DND-41 (cell line): ENCODE measurements at places on chromosomes 5 and 9.

GRCh38 chr5:71681296-71681695 lies 37.8 kb upstream of the CARTPT start:
- DNase-seq = no peak
- no peak overlapping the region for H3K4me3 ChIP-seq
- H3K27me3 ChIP-seq = peaks cover 17% of the 10 kb centered on the region
- H3K4me1 ChIP-seq = no peaks in the 10 kb centered on the region
- H3K36me3 ChIP-seq = no peaks in the 10 kb centered on the region
- H3K27ac ChIP-seq = no peak overlapping the region

DNA sequence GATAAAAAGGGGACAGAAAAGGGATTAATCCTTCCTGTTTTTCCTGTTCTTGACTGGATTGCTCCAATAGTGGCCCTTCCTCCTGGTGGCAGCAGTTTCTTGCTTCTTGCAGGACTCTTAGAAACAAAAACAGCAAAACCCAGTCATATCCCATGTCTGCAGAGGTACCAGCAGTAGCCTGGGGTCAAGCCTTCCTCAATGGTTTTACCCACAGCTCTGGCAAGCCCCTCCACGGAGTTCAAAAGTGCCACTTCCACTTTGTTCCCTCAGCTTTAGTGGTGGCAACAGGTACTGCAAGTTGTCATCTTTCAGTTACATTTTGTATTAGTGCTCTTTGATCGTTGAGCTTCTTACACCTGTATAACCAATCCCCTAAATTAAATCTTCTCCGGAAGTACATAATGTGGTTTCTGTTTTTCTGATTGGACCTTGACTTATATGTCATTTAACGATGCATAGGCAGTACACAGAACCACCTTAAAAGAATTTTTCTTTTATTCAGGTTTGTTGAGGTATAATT lies 8.7 kb upstream of the RANBP6 start:
- H3K27me3 ChIP-seq = peaks cover 2% of the 10 kb centered on the region
- peak; percentile 19 for DNase-seq
- H3K27ac ChIP-seq = no peak overlapping the region

DNA sequence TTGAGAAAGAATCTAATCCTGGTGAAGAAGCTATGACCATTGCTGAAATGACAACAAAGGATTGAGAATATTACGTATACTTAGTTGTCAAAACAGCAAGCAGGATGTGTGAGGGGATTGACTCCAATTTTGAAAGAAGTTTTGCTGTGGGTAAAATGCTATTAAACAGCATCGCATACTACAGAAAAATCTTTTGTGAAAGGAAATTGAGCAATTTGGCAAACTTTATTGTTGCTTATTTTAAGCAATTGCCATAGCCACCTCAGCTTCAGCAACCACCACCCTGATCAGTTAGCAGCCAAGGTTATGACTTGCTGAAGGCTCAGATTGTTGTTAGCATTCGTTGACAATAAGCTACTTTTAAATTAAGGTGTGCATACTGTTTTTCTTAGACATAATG lies 22.5 kb upstream of the ARL14EPL start:
- no peak for DNase-seq
- H3K36me3 ChIP-seq = no peaks in the 10 kb centered on the region
- no peaks in the 10 kb centered on the region for H3K27me3 ChIP-seq
- no peaks in the 10 kb centered on the region for H3K4me1 ChIP-seq
- H3K4me3 ChIP-seq = no peak overlapping the region
- H3K27ac ChIP-seq = no peak overlapping the region

- no peaks in the 10 kb centered on the region for H3K36me3 ChIP-seq
- H3K4me3 ChIP-seq = no peak overlapping the region
- no peaks in the 10 kb centered on the region for H3K4me1 ChIP-seq
- no peak overlapping the region for H3K27ac ChIP-seq
These were observed 706.7 kb upstream of the PTPRD start for GRCh38 chr9:11319538-11319937.

GRCh38 chr9:130892477-130893304 lies 3.9 kb downstream of the QRFP start:
- no peaks in the 10 kb centered on the region for H3K27me3 ChIP-seq
- no peaks in the 10 kb centered on the region for H3K4me1 ChIP-seq
- no peak overlapping the region for H3K4me3 ChIP-seq
- H3K36me3 ChIP-seq = peaks cover 40% of the 10 kb centered on the region
- DNase-seq = no peak

- H3K27ac ChIP-seq = no peak overlapping the region
- peaks cover 16% of the 10 kb centered on the region for H3K4me1 ChIP-seq
- H3K36me3 ChIP-seq = no peaks in the 10 kb centered on the region
- H3K4me3 ChIP-seq = no peak overlapping the region
- no peaks in the 10 kb centered on the region for H3K27me3 ChIP-seq
These were observed 15.2 kb downstream of the TRAF1 start for GRCh38 chr9:120911295-120911837.

DNA sequence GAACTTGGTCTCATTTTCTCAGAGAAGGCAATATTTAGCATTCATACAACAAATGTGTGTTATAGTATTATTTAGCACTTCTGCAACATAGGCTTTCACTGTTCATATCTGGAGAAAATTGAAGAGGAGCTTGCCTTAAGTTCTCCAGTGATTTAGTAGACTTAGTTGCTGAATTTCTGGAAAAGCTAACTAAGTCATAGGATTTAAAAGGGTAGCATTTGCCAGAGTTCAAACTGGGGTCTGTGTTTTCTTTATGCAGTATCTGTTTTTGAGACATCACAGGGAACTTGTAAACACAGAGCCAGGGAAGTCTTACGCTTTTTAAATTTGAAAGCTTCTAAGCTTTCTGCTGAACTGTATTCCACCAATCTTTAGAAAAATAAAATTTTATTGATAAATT lies 8.7 kb upstream of the PCSK5 start:
- H3K27ac ChIP-seq = no peak overlapping the region
- H3K4me3 ChIP-seq = no peak overlapping the region
- H3K36me3 ChIP-seq = no peaks in the 10 kb centered on the region
- DNase-seq = no peak
- no peaks in the 10 kb centered on the region for H3K27me3 ChIP-seq
- H3K4me1 ChIP-seq = no peaks in the 10 kb centered on the region

GRCh38 chr5:123681061-123681460 lies 169.1 kb downstream of the CSNK1G3 start:
- H3K36me3 ChIP-seq = no peaks in the 10 kb centered on the region
- H3K4me1 ChIP-seq = no peaks in the 10 kb centered on the region
- H3K27ac ChIP-seq = no peak overlapping the region

DNA sequence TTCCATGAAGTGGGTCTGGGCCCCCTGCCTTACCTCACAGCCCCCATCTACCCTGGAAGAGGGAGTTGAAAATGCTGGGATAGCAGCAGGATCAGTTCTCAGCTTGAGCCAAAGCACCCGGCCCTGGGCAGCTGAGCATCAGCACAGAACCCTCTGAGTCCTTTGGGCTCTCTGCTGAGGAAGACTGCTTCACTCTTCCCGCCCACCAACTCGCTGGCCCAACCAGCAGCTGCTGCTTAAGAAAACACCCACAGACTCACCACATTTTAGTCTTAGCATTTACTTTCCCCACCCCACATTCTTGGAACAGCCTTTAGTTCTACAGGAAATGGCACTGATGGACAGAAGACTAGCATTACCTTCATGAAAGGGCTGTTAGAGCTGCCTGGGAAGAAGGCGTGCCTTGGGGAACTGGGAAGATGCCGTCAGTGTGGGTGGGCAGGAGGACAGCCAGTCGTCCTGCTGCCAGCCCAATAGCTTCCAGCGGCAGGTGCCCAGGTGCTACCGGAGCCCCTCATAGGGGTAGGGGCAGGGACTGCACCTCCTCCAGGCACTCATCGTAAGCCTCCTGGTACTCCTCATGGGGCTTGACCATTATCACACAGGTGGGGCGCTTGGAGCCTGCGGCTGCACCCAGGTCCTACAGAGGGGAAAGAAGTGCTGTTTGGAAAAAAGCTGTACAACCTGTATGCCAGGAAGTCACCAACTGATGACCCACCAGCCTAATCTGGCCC lies 4.3 kb downstream of the NHP2 start:
- peaks cover 30% of the 10 kb centered on the region for H3K4me1 ChIP-seq
- H3K4me3 ChIP-seq = no peak overlapping the region
- DNase-seq = no peak
- H3K27ac ChIP-seq = no peak overlapping the region

GRCh38 chr5:140136624-140137023 lies 10.9 kb downstream of the IGIP start:
- DNase-seq = peak; percentile 16
- H3K36me3 ChIP-seq = no peaks in the 10 kb centered on the region
- no peak overlapping the region for H3K27ac ChIP-seq
- no peak overlapping the region for H3K4me3 ChIP-seq
- no peaks in the 10 kb centered on the region for H3K27me3 ChIP-seq

DNA sequence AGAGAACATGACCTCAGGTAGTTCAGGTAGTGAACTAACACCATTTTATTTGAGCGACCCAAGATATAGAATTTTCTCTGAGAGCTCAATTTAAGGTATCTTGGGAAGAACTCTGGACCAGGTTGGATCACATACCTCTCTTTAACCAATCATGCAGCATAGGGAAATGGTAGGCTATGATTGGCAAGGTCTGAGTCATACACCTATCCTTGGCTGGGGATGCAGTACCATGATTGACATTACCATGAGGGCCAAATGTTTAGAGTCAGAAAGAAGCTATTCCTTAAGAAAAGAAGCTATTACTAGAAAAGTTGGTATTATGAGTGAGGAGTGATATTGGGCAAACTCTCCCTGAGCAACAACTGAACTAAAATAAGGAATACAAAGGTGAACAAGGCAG lies 258.7 kb downstream of the KCTD16 start:
- H3K27ac ChIP-seq = no peak overlapping the region
- no peaks in the 10 kb centered on the region for H3K4me1 ChIP-seq
- no peaks in the 10 kb centered on the region for H3K27me3 ChIP-seq

DNA sequence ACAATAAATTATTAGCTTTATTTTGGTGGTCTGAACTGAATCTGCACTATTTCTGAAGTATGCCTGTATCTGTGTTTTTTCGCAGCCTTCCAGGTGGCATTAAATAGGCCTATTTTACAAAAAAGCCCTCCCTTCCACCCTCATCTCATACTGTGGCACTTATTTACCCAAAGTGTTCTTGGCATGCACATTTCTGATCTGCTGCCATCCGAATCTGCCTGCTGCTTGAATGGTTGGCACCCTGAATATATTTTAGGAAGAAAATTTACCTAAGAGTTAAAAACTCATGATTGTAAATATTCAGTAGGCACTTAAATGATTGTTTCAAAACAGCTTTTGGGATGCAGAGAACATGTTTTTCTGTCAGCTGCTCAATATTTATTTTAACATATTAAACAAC lies 150.1 kb downstream of the SLC28A3 start:
- no peak overlapping the region for H3K4me3 ChIP-seq
- no peak overlapping the region for H3K27ac ChIP-seq
- peaks cover 8% of the 10 kb centered on the region for H3K27me3 ChIP-seq
- no peak for DNase-seq

DNA sequence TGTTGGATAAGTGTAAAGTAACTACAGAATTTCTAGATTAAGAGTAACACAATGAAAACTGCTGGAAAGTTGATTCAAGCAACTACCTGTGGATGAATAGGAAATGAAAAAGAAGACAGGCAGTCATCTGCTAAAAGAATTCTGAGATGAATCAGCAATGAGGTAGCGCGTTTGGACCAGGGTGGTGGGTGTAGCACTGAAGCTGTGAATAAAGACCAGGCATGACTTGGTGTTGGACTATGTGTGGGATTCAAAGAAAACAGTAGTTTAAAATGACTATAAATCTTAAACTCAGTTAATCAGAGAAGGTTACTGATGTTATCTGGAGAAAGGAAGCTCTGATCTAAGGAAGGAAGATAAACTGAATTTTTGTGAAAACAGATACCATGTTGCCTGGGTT lies 159.8 kb downstream of the FBN2 start:
- H3K36me3 ChIP-seq = no peaks in the 10 kb centered on the region
- no peak overlapping the region for H3K27ac ChIP-seq
- H3K4me3 ChIP-seq = no peak overlapping the region
- no peaks in the 10 kb centered on the region for H3K27me3 ChIP-seq
- DNase-seq = no peak
- H3K4me1 ChIP-seq = no peaks in the 10 kb centered on the region

DNA sequence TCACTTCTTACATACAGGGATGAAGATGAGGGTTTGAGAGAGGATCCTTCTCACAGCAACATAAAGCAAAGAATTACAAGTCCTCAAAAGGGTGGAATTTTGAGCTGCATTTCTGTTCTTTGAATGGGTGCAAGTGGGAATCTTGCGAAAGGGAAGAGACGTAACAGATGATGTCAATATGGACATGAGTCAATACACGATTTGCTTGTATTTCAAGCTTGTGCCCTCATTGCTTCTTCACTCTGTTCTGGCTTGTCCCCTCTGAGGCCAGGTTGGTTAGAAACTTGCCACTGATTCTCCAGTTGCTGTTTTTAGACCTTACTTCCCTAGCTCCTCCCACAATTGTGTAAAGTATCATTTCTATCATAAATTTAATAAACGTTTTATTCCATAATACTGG lies 104.8 kb upstream of the CLINT1 start:
- H3K27me3 ChIP-seq = no peaks in the 10 kb centered on the region
- no peaks in the 10 kb centered on the region for H3K4me1 ChIP-seq

DNA sequence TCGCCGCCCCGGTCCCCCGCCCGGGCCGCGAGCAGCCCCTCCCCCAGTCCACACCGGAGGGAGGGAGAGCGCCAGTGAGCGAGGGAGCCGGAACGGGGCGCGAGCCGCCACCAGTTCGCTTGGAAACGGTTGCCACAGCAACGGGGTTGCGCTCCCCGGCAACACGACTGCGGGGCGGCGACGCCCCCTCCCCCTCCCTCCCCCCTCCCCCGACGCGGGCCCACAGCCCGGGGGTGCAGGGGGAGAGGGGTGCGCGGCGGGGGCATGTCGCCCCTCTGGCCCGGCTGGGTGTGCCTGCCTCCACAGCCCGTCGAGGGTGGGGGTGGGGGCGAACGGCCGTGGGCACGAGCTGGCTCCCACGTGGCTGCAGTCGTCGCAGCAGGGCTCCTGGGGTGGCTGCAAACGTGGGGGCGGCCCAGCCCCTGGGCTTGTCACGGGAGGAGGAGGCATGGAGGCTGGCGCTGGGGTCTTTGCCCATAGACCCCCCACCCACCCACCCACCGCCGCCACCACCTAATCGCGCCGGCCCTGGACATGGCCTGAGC lies 524 bp downstream of the PRR7 start:
- peaks cover 23% of the 10 kb centered on the region for H3K4me1 ChIP-seq
- H3K4me3 ChIP-seq = peak overlapping the region; percentile 22; the same call in 1 of the 2 replicates
- DNase-seq = peak; percentile 78
- H3K27me3 ChIP-seq = peaks cover 49% of the 10 kb centered on the region

GRCh38 chr9:133148199-133149129 lies 15.2 kb downstream of the GBGT1 start:
- H3K4me1 ChIP-seq = peaks cover 42% of the 10 kb centered on the region
- H3K27ac ChIP-seq = peak overlapping the region; percentile 77
- peak; percentile 65 for DNase-seq
- H3K4me3 ChIP-seq = peak overlapping the region; percentile 96

GRCh38 chr5:179115845-179116524 lies 55.8 kb downstream of the ZNF354C start:
- DNase-seq = no peak
- no peak overlapping the region for H3K27ac ChIP-seq
- H3K4me3 ChIP-seq = no peak overlapping the region
- H3K36me3 ChIP-seq = no peaks in the 10 kb centered on the region
- H3K4me1 ChIP-seq = no peaks in the 10 kb centered on the region
